ENCODE measurements at places on chromosomes 4 and X.
A peak's percentile ranks its signal among the peaks of the same experiment; 100 is the strongest.

DNA sequence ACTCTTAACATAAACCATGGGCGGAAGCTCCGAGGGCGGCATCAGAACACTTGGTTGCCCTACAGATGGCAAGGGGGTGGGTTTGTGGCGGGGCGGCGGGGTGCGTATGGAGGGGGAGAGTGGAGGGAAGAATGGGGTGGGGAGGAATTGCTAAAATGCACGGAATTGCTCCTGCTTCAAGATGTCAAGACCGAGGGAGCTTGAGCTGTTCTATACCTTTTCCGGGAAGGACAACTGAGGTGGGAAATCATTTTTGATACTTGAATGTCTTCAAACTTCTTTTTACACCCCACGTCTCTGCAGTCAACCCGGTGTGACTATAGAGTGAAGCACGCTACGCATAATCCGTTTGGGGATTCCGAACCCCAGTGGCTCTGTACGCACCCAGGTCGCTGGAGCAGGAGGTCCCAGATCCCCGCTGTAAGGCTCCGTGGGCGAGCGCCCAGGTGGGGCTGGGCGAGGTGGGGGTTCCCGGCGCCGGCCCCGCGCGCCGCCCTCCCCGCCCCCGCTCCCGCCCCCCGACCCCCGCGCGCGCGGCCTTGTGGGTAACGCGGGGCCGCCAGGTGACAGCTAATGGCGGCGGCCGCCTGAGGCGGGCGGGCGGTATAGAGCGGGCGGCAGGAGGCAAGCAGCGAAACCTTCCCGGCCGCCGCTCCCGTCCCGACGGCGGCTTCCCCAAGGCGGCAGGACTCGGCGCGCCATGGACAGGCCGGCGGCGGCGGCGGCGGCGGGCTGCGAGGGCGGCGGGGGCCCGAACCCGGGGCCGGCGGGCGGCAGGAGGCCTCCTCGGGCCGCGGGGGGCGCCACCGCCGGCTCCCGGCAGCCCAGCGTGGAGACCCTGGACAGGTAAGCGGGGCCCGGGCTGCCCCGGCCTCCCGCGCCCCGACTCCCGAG lies at the start of gene MTMR1:
Gene MTMR1 (plus strand): TSS at position 566 of the 894 bp plus-strand sequence. CDS start 135 bp downstream, at position 701.
- DNase-seq, result peak; percentile 51

DNA sequence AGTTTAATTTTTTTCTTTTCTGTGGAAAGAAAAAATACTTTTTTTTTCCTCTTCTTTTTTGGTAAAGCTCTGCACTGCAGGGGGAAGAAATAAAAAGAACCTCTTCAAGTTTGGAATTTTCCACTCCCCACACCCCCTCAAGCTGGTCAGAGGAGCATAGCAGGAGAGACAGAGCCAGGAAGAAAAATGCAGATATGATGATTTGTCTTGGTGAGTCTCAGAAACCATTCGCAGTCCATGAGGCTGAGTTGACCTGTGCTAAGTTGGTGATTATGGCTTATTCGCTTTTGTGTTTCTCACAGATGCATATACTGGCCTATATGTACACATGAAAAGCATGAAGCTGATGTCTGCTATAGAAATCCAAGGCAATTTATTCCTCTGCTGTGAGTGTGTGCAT lies 205.9 kb downstream of the LDB2 start:
- no peak for DNase-seq

GRCh38 chrX:151679798-151680402 lies 15.4 kb upstream of the PRRG3 start:
- no peak for DNase-seq

DNA sequence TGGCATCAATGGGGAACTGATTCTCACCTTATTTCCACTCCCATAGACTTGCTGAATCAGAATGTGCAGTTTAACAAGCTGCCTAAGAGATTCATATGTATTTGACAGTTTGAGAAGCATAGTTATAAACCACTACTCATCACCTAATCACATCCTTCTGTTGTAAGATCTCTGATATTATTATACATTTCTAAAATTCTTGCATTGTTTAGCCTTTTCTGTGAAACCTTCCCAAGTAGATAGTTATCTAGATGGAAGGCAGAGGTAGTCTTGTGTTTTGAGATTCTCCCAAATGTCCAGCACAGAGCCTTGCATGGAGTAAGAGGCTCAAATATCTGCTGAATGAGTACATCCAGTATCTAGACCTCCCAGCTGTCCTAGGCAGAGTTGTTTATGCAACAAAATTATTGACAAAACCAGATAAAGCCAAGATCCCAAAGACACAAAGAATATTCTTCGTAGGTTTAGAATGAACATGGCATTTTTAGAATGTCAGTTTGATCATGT lies 227.3 kb downstream of the KDR start:
- DNase-seq, result no peak
